ENCODE measurements at places on chromosomes 2 and 18.

GRCh38 chr2:60215386-60215901 is 338.0 kb downstream of the BCL11A start:
- no peak for DNase-seq

DNA sequence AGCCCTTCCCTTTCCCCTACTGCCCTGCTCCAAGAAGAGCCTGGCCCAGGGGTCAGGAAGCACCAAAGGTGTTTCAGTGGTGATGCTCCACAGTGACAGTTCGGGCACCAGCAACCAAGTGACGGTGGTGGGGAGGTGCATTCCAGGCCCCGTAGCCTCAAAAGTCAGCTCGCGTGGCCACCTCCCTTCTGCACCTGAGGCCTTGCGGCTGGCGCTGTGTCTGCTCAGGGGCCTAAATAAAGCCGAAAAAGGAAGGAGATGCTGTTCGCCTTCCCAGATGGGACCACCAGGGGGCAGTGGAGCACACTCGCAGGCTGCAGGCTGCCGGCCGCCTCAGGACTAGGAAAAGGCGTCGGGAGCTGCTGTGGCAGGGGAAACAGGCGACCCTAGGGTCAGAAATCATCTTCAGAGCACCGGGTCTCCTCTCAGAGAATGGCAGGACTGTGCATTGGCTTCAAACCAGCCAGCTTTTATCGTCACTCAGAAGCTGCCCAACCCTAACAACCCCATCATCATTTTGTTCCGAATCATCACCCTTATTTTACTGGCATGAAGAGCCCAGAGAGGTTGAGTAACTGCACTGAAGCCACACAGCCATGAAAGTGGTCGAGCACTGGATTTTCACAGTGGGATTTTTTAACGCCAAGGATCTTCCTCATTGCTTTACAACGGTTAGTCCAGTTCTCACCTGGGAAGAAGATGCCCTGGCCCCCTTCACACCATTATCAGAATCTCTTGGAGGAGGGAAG is 213.0 kb upstream of the CELF4 start:
- DNase-seq = peak; percentile 2

- no peak for DNase-seq
These were observed 27.7 kb downstream of the MYL1 start for GRCh38 chr2:210287301-210287700.

- DNase-seq = peak; percentile 12
These were observed 66.3 kb upstream of the TCF7L1 start for GRCh38 chr2:85066874-85067351.

DNA sequence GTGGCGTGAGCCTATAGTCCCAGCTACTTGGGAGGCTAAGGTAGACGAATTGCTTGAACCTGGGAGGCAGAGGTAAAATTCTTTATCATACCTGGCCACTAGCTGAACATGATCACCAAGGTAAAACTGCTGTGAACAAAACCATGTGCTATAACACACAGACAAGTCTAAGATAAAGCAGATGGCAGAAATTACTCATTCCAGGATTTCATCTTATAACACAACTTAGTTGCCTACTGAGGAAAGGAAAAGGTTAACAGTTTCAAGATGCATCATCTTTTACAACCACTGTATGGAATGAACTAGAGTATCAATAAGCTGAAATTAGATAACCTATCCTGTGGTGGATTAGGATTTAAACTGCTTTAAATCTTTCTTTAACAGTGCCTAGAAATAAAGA is 8.3 kb downstream of the ARL5A start:
- DNase-seq = no peak

GRCh38 chr18:25352629-25353005 is 651 bp upstream of the ZNF521 start:
- DNase-seq = no peak

DNA sequence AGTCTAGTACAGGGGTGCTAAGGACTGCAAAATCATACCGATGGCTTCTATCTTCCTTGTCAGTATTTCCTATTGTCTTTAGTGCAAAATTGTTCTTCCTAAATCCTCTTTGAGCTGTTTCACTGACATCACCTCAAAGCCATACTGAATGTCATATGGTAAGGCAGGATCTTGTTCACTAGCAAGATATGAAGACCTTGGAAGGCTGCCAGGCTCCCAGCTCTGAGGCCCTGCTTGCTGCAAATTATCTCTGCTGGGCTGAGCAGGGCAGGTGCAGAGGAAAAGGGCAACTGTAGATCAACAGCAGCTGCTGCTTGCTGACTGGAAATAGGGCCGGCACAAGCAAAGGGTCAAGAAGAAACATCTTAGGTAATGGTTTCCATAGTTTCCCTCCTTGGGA is 58.2 kb downstream of the PMAIP1 start:
- DNase-seq = no peak

- DNase-seq = no peak
These were observed 16.4 kb downstream of the EMX1 start for GRCh38 chr2:72933646-72934151.

DNA sequence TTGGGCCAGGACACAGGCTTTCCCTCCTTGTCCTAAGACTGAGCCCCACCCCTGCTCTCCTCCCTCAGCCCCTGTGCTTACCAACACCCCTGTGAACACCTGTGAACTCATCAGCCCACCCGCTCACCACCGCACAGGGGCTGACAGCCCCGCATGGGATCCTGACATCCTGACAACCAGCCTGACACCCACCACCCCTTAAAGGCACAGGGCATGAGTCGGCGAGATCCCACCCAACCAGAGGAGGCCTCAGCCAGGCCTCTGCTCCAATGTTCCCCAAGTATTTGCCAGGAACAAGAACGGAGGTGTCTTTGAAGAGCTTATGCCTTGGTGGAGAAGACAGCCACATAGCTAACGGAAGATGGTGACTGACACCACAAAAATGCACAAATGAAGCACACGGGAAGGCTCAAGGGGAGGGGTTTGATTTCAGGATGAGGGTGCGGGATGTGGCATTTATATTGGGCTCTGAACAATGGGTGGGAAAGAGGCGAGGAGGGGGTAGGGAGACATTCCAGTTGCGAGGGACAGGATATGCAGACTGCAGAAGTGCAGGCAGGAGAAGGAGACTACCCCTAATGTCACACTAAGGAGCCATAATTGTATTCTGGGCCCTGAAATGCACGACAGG is 11.0 kb downstream of the RAB11FIP5 start:
- no peak for DNase-seq
